ENCODE measurements at places on chromosomes 1 and 21.

DNA sequence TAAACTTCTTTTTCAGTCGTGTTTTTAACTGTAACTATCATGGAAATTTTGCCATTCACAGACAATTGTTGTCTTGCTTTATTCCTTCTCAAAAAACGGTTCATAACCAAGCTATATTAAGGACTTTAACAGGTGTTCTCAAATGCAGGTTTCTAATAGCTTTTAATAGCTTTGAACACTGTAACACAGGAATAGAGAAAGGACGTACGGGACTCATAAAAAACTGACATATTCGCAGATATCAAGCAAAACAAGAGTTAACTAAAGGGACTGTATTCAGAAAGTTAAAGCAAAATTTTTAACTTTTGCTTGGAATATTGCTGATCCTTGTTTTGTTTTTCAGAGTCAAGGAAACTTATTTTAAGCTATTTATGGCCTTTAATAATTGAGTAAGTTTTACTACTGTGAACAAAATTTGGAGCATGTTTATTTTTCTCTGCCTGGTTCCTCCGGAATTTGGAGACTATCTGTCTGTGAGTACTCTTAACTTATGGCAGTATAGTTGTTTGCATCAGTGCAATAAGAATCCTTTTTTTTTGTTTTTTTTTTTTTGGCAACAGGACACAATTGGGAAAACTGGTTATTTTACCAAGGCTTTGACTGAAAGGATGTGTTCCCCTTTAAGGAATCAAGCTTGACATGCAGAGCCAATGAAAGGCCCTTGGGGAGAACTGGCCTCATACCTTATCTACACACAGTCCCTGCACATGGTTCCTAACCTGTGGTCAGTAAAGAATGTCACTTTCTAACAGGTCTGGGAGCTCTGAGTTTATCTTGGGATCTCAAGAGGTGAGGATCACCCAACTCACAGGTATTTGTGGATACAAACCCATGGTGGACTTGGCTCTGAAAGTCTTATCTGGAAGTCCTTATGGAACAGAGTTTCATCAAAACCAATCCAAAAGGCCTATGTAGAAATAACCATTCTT, 5.8 kb upstream of the CD46 start:
- no peak for DNase-seq

- DNase-seq, result no peak
Observed at GRCh38 chr1:168271636-168272035, 9.0 kb upstream of the TBX19 start.

DNA sequence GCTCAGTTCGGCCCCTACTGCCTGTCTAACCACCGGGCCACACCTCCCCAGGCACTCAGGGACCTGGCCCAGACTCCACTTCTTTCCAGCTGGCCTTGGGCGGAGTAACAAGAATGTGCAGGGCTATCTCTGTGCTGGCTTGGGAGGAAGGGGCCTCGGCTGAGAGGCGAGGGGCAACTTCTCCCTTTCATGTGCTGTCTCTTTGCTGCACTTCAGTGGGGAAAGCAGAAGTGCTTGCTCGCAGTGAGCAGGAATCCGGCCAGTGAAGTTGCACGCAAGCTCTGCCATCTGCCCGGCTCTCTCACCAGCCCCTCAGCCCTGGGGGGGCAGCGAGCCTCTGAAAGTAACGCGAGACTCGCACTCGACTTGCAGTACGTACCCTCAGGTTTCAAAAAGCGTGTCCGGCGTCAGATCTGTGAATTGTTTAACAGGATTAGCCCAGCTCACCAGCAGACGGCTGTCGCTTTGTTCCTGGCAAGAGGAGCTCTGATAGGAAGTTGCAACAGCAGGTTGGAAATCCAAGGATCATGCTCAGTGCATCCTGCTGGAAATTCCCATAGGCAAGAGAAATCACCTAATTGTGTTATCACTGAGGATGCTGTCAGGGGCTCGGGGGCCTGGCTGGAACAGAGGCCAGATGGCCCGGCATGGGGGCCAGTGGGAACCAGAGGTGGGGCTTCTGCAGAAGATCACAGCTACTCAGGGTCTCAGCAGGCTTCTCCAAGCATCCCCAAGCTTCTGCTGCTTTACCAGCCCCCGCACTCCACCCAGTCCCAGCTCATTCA, 221.1 kb downstream of the NPHP4 start:
- no peak for DNase-seq

GRCh38 chr1:242670019-242670418, 145.5 kb upstream of the PLD5 start:
- no peak for DNase-seq

GRCh38 chr1:38500352-38500751, 359.2 kb downstream of the RRAGC start:
- DNase-seq, result no peak

- DNase-seq, result no peak
Observed at GRCh38 chr1:72177711-72178110, 104.6 kb downstream of the NEGR1 start.

- no peak for DNase-seq
Observed at GRCh38 chr1:206036663-206037455, 13.2 kb upstream of the CTSE start.

DNA sequence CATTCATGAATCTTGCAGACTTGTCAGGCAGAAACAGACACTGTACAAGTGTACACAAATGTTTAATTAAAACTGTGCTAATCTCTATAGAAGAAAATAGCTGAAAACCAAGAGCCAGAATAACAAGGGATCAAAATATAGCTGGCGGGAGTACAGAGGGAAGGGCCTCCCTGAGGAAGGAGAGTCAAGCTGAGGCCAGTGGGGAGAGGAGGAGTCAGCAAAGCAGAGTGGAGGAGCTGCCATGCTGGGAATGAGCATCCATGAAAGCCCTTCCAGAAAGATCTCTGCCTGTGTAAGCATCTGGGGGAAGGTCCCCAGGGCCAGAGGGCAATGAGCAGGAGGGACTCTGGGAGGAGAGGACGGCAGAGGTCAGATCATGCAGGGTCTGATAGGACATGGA, 15.1 kb downstream of the SLAMF8 start:
- DNase-seq, result no peak

DNA sequence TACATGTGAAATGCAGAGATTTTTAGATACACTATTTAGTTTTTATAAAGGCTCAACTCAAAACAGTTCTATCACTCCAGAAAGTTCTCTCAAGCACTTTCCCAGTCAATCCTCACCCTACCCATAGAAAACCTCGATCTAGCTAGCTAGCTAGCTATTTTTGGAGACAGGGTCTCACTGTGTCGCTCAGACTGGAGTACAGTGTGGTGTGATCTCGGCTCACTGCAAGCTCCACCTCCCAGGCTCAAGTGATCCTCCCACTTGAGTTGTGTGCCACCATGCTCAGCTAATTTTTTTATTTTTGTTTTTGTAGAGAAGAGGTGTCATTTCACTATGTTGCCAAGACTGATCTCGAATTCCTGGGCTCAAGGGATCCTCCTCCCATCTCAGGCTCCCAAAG, 236.9 kb downstream of the RERE start:
- no peak for DNase-seq

GRCh38 chr1:209890641-209891330, 47.2 kb upstream of the SYT14 start:
- no peak for DNase-seq

GRCh38 chr1:36084497-36085115, 712 bp downstream of the TEKT2 start:
- DNase-seq, result no peak

DNA sequence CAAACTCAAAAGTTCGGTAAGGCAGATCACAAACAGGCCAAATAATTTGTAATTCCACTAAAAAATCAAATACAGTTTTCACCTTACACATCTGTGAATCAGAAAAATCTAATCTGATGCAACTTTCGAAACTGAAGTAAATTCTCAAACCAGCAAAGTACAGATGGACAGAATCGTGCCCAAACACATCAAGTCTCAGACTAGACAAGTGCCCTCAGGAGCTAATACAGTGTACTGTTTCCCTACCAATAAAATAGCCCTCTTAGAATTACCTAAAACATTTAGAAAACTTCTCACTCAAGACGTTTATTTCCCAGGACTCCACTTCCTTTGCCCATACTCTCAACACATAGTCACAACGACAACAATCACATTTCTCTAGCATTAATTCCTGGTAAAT, 134.2 kb downstream of the SMYD2 start:
- DNase-seq, result no peak

GRCh38 chr1:21331752-21332478, 41.7 kb upstream of the ECE1 start:
- DNase-seq, result no peak

DNA sequence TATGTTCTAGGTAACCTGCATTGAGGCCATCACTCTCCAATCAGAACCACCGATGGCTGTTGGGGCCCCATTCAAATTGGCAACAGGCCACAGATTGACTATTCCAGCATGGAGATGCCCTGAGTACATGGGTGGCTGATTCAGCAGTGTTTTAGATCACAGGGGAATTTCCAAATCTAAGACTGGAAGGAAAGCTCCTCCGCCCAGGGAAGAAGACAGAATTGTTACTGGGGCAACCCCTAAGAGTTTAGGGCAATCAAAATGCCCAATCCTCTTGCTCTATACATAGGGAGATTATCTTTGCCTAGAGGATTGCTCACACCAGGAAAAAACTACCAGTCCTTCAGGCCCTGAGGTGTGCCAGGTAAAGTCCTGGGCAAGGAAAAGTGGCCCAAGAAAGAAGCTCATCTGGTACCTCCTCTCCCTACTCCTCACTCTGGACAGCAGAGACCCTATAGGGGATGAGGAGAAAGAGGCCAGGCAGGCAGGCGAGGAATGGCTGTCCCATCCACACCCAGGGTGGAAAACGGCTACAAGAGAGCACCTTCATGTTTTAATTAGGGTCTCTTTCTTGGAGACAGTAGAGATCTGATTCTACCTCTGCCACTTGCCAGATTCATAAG, 5.8 kb downstream of the S100A8 start:
- no peak for DNase-seq

GRCh38 chr21:44518686-44519085, 21.3 kb downstream of the KRTAP10-1 start:
- no peak for DNase-seq

- no peak for DNase-seq
Observed at GRCh38 chr1:206685334-206685768, 646 bp downstream of the MAPKAPK2 start.

GRCh38 chr1:48676822-48677221, 99.9 kb downstream of the BEND5 start:
- no peak for DNase-seq

- DNase-seq, result no peak
Observed at GRCh38 chr1:150235294-150235851, 539 bp downstream of the ANP32E start.

GRCh38 chr1:164707868-164708331, 148.9 kb downstream of the PBX1 start:
- no peak for DNase-seq

All from fibroblast of skin of left biceps (primary cell).